Hepatocyte (in vitro differentiated cells): ENCODE measurements at places on chromosomes 13 and 19.

DNA sequence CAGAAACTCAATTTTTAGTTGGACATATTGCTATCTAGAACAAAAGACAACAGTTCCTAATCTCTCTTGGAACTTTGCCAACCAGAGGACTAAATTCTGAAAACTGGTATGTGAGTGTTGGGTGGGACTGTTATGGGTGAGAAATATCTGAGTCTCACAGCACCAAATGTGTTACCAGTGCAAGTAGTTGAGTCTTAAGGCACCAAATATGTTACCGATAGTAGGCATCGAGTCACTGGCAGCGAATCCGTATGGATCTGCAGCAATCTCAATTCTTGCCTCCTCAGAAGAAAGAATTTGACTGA is 575.2 kb downstream of the DACH1 start:
- DNase-seq, result no peak

- no peak for DNase-seq
Observed at GRCh38 chr13:70541451-70541850, 433.2 kb upstream of the KLHL1 start.

GRCh38 chr13:20848203-20848602 is 54.3 kb downstream of the XPO4 start:
- no peak for DNase-seq

DNA sequence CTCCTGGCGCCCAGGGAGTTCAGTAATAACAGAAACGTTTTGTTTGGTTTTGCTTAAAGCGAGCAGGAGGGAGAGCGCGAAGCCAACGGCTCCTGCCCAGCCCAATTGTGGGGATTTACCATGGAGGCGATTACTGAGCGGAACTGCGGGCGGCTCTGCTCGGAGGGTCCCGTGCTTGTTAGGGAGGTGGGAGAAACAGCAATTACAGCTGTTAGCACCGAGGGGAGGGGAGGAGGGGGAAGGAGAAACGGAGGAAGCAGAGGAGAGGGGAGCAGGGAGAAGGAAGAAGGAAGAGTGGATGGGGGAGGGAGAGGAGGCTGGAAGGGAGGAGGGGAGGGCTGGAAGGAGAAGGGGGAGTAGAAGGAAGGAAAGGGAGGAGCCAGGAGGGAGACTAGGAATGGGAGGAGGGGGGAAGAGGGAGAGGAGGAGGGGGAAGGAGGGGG is 7.7 kb upstream of the ONECUT3 start:
- no peak for DNase-seq
